Stimulated activated CD8-positive, alpha-beta memory T cell treated with anti-CD3 and anti-CD28 coated beads, Interleukin-2, amount 100 ng/mL, for 1 hour (primary cell): ENCODE measurements at places on chromosomes 2 and 18.

DNA sequence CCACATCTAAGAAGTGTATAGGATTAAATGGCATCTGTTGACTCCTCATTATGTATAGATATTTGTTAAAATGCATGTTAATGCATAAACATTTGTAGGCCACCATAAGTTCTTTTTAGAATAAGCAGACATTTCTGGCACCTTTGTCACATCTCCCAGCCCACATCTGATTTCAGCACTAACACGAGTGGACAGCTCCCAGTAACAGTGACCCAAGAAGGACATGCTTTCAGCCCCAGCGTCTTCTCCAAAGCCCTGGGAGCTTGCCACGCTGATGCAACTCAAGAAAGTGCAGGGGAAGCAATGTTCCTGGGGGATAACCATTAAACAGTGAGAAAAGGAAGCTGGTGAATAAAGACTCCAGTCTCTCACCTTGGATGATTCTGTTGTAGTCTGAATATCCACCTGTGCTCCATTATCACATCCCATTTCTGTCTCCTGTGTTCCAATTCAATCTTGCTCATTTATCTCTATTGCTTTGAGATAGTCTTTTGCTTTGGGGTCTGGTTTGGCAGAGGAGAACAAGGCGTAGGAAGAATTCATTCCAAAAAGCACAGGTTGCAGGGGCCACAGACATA is 182.6 kb upstream of the THSD7B start:
- no peak for DNase-seq

- no peak for DNase-seq
Observed at GRCh38 chr2:85732467-85733120, 21.2 kb upstream of the ATOH8 start.

GRCh38 chr2:70716951-70717350 is 51.0 kb downstream of the ADD2 start:
- DNase-seq = no peak

DNA sequence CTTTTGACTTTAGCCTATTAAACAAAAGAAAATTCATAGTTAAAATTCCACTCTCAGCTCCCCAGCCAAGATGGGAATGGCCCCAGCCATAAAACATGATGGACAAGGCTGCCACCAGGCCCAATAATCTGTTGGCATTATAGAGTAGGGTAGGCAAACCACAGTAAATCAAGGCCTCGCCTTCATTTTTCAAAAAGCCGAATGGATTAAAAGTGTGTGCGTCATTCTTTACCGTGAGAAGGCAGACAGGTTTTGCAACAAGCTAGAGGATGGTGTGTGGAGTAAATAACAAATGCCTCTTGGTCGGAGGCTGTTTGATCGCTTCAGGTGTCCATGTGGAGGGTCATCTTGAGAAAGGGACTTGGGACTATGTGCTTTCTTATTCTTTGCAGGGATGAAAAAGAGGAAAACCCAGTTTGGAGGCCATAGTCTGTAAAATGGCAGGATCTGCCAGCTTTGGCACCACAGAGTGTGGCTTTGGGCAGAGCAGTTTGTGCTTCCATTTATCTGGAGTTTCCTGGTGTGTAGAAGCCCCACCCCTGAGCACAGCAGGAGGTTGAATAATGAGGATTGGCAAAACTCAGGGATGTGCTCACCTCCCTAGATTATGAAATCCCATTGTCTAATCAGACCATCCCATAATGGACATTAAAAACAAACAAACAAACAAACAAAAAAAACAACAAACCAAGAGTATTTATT is 57.1 kb upstream of the ITGB6 start:
- DNase-seq = no peak

DNA sequence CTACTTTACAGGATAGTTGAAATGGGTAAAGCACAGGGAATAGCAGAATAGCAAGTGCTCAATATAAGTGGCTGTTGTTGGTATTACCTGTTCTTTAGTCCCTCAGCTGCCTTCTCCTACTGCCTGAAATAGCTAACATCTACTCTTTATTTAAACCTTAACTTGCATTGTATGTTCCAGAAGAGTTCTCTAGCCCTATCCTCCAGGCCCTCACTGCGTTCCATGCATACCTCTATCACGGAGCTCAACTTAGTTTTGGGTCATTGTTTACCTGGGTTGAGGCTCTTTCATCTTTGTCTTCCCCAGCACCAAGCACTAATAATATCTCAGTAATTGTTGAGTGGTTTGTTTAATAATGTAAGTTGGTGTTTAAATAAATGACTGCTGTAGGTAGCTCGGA is 242.2 kb upstream of the FANCL start:
- DNase-seq = no peak

- DNase-seq = no peak
Observed at GRCh38 chr2:19677825-19678518, 223.8 kb downstream of the TTC32 start.

GRCh38 chr2:13545320-13545719 is 828.6 kb downstream of the TRIB2 start:
- no peak for DNase-seq

- no peak for DNase-seq
Observed at GRCh38 chr2:167480232-167480985, 592.1 kb downstream of the XIRP2 start.

DNA sequence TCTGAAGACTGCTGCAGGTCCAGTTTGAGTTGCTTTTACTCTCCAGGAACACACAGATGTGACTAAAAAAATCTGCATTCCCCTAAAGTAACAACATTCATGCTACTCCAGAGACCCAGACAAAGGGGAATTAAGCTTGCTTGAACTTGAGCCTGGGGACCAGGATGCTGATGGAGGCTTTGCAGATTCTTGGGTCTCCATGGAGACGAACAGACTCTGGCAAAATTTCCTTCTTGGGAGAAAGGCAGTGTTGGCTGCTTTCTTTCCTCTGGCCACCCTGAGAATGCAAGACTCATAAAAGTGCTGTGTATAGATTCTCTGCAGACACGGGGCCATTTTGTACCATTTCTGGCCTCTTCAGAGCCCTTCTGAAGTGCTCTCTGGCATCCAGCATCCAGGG is 112.0 kb downstream of the ACTR3 start:
- no peak for DNase-seq

GRCh38 chr2:156329031-156329926 is 3.2 kb downstream of the NR4A2 start:
- no peak for DNase-seq

- no peak for DNase-seq
Observed at GRCh38 chr2:61693744-61694143, 155.6 kb upstream of the XPO1 start.

- DNase-seq = no peak
Observed at GRCh38 chr2:200765139-200765951, 46.4 kb upstream of the BZW1 start.

GRCh38 chr2:197037863-197038398 is 111.4 kb upstream of the PGAP1 start:
- no peak for DNase-seq

DNA sequence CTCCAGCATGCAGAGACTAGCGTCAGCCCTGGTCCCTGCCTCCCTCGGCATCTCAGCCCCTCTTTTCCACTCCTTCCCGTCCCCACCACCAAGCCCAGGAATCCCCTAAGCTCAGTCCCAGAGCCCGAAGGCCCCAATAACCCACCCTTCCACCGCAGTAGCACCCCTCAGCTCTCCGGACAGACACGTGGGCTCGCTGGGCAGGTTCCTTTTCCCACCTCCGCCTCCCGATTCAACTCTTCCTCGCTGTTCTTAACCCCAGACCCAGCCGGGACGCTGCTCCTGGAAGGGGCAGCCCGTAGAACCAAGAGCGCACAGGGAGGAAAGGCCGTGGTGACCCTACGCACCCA is 1.4 kb downstream of the IHH start:
- DNase-seq = no peak

GRCh38 chr2:157699806-157700205 is 71.1 kb upstream of the ACVR1C start:
- no peak for DNase-seq

DNA sequence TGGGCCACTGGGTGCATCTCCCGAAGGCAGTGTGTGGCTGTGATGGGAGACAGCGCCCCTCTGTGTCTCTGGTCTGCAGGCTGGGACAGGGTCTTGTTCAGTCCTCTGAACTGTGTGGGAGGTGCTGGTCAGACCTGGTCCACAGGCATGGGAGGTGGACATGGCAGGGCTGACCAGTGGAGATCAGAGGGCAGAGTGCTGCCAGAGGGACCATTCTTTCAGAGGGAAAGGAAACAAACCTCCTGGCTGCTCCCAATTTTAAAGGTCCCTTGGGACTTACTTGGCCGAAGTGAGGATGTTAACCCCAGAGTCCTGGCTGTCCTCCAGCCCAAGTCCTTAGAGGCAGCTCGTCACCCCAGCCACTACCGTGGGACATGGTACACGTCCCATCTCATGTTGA is 4.0 kb downstream of the CAPN13 start:
- no peak for DNase-seq

GRCh38 chr18:46591783-46592391 is 65.1 kb downstream of the LOXHD1 start:
- DNase-seq = no peak

DNA sequence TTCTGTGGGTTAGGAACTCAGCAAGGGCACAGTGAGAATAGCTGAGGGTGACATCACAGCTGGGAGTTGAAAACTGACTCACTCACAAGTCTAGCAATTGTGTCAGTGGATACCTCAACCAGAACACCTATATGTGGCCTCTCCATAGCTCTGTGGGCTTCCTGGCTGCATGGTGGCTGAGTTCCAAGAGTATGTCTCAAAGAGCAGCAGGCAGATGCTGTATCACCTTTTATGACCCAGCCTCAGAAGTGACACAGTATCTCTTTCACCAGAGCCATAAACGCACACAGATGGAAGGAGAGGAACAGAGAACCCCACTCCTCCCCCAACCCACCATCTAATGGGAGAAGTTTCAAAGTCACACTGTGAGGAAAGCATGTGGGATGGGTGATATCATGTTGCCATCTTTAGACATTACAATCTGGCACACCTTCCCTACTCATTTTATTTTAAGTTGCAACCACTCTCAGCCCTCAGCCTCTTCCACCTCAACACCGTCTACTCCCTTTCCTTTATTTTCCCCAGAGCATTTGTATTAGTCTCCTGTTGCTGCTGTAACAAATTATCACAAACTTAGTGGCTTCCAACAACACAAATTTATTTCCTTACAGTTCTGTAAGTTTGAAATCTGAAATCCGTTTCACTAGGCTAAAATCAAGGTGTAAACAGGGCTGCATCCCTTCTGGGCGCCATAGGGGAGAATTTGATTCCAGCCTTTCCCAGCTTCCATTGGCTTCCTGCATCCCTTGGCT is 134.6 kb upstream of the SPATS2L start:
- DNase-seq = no peak

- DNase-seq = no peak
Observed at GRCh38 chr2:120673571-120674061, 62.1 kb upstream of the GLI2 start.

DNA sequence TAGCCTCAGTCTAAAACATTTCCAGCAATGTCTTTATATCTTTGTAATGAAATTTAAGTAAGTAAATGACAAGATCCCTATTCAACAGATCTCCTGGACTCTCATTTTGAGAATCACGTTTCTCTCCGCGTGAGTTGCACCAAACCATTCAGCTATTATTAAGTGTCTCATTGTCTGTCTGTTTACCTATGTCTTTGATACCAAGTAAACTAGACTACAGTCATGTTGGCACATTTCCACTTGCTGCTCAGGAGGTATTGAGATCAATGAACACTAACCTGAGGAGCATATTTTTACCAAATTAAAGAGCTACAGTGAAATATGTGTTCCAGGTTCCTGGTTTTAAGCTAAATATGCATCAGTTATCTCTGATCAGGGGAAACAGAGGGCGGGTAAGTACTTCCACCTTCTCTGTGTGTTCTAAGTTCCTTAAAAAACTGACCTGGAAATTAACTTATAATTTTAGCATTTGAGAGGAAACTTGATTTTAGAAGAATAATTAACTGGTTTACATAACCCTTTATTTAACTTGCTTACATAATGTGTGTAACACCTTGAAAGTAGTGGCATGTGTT is 125.8 kb downstream of the OSBPL6 start:
- DNase-seq = no peak

DNA sequence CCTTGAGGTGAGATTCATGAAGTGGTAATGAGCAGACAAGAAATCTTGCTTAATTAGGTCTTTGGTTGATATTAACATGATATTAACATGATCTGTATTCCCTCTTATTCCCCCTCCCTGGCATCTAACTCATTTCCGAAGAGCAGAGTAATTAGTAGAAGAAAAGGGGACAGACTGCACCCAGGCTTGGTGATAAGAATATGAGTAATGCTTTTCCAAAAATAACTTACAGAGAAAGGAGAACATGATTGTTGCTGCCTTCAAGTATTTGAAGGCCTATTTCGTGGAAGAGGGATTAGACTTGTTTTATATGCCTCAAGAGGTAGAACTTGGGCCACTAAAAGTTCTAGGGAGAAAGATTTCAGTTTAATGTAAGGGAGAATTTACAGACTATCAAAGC is 130.6 kb upstream of the ATP5MC3 start:
- DNase-seq = no peak

- DNase-seq = no peak
Observed at GRCh38 chr18:79586436-79587225, 93.0 kb upstream of the CTDP1 start.

GRCh38 chr2:188937228-188938220 is 36.6 kb upstream of the COL3A1 start:
- no peak for DNase-seq

DNA sequence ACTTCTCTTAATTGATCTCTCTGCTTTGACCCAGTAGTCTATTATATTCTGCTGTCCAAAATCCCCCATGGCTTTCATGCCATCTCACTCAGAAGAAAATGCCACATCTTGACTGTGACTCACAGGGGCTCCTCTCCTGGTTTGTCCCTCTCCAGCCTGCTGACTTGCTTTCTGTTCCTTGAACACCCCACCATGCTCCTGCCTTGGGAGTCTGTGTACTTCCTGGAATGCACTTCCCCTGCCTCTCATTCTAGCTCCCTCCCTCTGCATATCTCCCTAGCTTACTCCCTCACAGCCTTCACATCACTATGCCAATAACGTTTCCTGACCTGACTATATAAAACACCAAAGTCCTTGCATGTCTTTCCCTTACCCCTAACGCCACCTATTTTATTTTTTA is 167.2 kb downstream of the TRIB2 start:
- no peak for DNase-seq

DNA sequence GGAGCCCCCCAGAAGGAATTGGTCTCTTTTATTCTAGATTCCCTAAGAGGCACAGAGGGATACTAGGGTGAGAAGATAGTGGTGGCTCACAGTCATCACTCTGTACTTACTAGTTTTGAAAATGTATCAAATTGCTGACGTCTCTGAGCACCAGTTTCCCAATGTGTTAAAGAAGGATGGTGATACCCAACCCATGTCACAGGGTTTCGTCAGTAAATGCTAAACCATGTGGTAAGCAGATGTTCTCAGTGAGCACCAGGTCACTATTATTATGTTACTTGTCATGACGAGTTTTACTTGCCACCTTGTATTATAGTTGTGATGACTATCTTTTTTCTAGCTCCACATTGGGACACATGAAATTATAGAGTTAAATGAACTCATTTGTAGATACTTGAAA is 54.7 kb downstream of the NEDD4L start:
- DNase-seq = no peak

DNA sequence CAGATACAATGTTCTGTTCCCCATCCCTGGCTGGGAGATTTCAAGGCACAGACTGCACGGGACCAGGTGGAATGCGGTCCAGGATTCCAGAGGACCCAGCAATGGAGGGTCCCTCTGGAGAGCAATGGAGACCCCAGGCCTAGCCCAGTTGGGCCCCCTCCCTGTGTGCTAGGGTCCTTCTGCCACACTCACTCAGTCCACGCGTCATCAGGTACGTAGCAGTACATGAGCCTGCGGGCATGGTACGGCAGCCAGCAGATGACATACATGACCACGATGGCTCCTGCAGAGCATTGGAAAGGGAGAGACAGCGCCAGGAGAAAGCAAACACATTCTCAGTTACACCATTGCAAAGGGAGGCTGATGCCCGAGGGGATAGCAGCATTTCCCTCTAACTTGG is 10.1 kb downstream of the NTSR2 start:
- no peak for DNase-seq
